HEK293T (cell line): ENCODE measurements at places on chromosomes 4 and X.

GRCh38 chrX:150482537-150483206, 85.7 kb upstream of the MTM1 start:
- DNase-seq, result no peak

- DNase-seq, result no peak
Observed at GRCh38 chr4:181517491-181517890, 725.7 kb upstream of the TENM3 start.

GRCh38 chr4:152831416-152831815, 51.7 kb downstream of the ARFIP1 start:
- no peak for DNase-seq

DNA sequence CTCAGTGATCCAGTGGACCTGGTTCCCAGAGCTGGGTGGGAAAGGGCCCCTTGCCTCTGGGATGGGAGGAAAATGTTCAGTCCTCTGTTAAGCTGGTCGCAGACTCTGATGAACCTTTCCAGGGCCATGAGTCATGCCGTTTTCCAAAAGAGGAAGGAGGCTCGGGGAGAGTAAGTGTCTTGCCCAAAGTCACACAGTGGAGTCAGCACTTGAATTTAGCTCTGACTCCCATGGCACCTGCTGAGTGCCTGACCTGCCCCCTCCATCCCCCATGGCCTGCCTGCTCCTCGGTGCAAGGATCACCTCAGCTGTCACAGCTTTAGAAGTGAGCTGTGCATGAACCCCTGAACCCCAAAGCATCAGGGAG, 14.0 kb upstream of the KIAA0232 start:
- DNase-seq, result no peak

DNA sequence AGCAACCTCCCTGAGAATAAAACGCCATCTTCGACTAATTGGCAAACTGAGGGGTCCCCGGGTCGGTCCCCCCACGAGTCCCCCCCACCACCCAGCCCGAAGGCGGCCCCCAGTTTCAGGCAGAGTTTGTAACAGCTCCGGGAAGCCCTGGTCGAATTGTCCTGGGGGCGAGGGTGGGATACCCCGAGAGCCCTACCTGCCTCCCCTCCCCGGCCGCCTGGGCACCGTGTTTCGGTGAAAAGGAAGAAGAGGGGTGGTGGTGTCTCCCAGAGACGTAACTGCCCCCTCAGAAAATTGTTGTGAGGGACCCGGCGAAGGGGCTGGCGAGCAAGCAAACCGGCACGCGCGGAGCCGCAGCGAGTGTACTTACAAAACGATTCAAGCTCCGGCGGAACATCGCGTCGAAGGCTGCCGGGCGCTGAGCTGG, 1.2 kb downstream of the ATP11C start:
- no peak for DNase-seq

DNA sequence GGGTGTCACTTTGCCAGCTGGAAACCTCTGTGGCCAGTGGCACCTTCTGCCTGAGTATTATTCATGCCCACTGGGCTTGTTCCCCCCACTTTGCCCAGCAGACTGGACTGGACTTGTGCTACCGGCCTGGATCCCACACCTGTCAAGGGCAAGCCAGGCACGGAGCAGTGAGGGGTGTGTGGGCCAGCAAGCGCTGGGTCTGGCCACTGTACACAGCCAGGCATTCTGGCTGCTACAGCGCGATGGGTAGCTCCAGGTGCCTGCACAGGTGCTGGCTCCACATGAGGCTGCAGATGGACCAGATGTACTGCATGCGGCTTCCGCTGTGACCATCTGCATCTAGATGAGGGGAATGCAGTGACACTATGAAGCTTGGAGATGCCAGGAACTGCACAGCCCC, 39.5 kb downstream of the KCNE5 start:
- DNase-seq, result no peak

GRCh38 chrX:63349307-63349706, 1.8 kb downstream of the SPIN4 start:
- no peak for DNase-seq
